Left lung (tissue), 14 donors: ENCODE measurements at places on chromosomes 11 and 22. TPM values are rescaled to one million over a fixed set of nuclear protein-coding genes. Genes with fewer than 3 reads are reported as not detected.

- peaks cover 18% of the 10 kb centered on the region for H3K4me1 ChIP-seq
- H3K27ac ChIP-seq, result no peak overlapping the region
- DNase-seq, result no peak
- no peaks in the 10 kb centered on the region for H3K27me3 ChIP-seq
- no peaks in the 10 kb centered on the region for H3K36me3 ChIP-seq
These were observed 5.7 kb upstream of the MYEOV start for GRCh38 chr11:69287968-69288882.

- no peaks in the 10 kb centered on the region for H3K36me3 ChIP-seq
- no peak overlapping the region for H3K27ac ChIP-seq
- no peak for DNase-seq
- peaks cover 35% of the 10 kb centered on the region for H3K4me1 ChIP-seq
- no peaks in the 10 kb centered on the region for H3K27me3 ChIP-seq
These were observed 8.8 kb upstream of the MB start for GRCh38 chr22:35625763-35626432.

- no peak overlapping the region for H3K27ac ChIP-seq
- no peak for DNase-seq
- no peaks in the 10 kb centered on the region for H3K27me3 ChIP-seq
- H3K4me3 ChIP-seq, result no peak overlapping the region
These were observed 28.0 kb downstream of the SLN start for GRCh38 chr11:107683807-107684206.

- peaks cover 3% of the 10 kb centered on the region for H3K4me1 ChIP-seq
- H3K36me3 ChIP-seq, result no peaks in the 10 kb centered on the region
- no peak for DNase-seq
These were observed 5.0 kb upstream of the RASL10A start for GRCh38 chr22:29320546-29320945.

- no peaks in the 10 kb centered on the region for H3K27me3 ChIP-seq
- no peak overlapping the region for H3K4me3 ChIP-seq
- H3K36me3 ChIP-seq, result no peaks in the 10 kb centered on the region
These were observed 49.3 kb upstream of the MPPED2 start for GRCh38 chr11:30635401-30635989.

GRCh38 chr22:19965771-19966709, 24.4 kb upstream of the TXNRD2 start:
- no peaks in the 10 kb centered on the region for H3K36me3 ChIP-seq
- no peaks in the 10 kb centered on the region for H3K27me3 ChIP-seq
- no peak overlapping the region for H3K4me3 ChIP-seq
- DNase-seq, result peak; percentile 54

DNA sequence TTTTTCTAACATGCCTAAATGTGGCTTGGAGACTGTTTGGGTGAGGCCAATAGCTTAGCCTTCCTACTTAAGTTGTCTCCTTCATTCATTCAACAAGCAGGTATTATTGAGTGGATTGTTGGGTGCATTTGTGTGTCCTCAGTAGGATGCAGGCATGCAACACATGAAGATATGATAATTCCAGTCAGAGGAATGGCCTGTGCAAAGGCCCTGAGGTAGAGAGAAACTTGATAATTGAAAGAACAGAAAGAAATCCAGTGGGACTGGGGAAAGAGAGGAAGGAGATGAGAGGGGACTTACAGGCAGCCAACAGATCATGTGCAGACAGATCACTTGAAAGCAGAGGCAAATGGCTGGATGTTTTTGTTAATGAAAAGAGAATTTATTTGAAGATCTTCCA, 15.3 kb upstream of the PRAME start:
- DNase-seq, result no peak
- no peaks in the 10 kb centered on the region for H3K36me3 ChIP-seq
- H3K4me3 ChIP-seq, result no peak overlapping the region
- H3K27me3 ChIP-seq, result peaks cover 14% of the 10 kb centered on the region

DNA sequence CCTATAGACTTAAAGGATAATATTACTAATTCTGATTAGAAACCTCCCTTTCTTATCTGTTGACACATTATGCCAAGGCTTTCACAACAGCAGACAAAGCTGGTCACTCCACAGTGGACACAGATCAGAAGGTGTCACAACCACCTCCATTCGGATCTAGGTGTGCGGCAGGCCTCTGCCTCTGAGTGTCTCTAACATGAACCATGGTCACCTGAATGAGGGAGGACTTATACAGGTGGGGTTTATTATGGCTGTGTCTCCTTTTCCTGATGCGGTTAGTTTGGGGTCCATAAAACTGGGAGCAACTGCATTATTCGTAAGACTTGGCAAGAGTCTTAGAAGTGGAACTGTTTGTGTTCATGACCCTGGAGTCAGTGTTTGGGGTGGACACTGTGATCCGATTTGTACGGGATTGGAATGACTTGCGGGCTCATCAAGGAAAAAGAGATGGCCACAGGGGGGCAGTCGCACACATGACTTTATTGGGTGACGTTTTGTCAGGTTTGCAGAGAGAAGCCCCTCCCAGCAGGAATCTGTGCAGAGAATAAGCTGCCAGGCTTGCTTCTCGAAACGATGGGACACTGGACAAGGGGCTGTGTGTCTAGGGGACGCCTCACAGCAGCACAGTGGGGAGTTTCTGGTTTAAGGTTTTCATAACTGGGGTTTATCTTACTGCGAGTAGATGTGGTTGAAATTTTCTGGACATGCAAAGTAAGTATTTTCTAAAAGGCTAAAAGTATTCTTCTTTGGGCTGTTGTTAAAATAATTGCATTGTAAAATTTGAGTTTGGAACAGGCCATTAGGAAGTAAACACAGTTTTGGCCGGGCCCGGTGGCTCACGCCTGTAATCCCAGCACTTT, 90.6 kb downstream of the GAB4 start:
- H3K36me3 ChIP-seq, result no peaks in the 10 kb centered on the region
- no peak for DNase-seq
- H3K27me3 ChIP-seq, result no peaks in the 10 kb centered on the region
- H3K4me3 ChIP-seq, result no peak overlapping the region
- H3K4me1 ChIP-seq, result no peaks in the 10 kb centered on the region

DNA sequence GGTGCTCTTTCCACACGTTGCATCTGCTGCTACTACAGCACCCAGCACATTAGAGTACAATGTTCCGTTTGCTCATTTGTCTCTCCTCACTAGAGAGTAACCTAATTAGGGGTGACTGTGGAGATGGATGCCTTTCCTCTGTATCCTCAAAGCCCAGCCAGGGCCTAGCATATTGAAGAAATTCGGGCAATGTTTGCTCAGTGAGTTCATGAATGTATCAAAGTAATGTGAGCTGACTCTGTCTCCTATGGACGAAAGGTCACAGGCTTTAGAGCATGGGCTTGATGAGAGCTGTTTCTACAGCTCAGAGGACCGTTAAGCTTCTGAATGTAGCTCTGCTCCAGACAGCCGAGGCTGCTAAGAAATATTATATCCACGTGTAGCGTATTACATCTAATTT, 67.5 kb downstream of the C11orf58 start:
- H3K4me1 ChIP-seq, result peaks cover 14% of the 10 kb centered on the region
- H3K27me3 ChIP-seq, result no peaks in the 10 kb centered on the region
- H3K36me3 ChIP-seq, result no peaks in the 10 kb centered on the region
- no peak overlapping the region for H3K4me3 ChIP-seq

DNA sequence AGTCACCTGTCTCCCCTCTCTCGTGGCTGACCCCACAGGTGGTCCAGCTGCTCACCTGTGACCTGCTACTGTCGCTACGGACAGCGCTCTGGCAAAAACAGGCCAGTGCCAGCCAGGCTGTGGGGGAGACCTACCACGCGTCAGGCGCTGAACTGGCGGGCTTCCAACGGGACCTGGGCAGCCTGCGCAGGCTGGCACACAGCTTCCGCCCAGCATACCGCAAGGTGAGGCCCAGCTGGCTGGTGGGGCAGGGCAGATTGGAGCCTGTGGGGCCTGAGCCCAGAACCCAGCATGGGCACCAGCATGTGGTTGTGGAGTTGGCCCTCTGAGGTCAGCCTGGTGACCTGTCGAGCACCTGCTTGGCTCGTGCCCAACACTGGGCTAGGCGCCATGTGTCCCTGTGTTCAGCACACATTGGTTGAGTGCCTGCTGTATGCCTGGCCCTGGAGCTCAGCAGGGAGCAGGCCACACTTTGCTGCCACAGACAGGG, 11.9 kb downstream of the SHISA8 start:
- H3K4me1 ChIP-seq, result peaks cover 4% of the 10 kb centered on the region
- no peaks in the 10 kb centered on the region for H3K27me3 ChIP-seq
- peaks cover 100% of the 10 kb centered on the region for H3K36me3 ChIP-seq
- no peak for DNase-seq
- no peak overlapping the region for H3K27ac ChIP-seq
- H3K4me3 ChIP-seq, result no peak overlapping the region

- no peak for DNase-seq
- H3K4me1 ChIP-seq, result peaks cover 5% of the 10 kb centered on the region
- peak overlapping the region; percentile 79 for H3K4me3 ChIP-seq
- H3K36me3 ChIP-seq, result no peaks in the 10 kb centered on the region
These were observed 422 bp downstream of the DENND6B start for GRCh38 chr22:50326225-50326955.

DNA sequence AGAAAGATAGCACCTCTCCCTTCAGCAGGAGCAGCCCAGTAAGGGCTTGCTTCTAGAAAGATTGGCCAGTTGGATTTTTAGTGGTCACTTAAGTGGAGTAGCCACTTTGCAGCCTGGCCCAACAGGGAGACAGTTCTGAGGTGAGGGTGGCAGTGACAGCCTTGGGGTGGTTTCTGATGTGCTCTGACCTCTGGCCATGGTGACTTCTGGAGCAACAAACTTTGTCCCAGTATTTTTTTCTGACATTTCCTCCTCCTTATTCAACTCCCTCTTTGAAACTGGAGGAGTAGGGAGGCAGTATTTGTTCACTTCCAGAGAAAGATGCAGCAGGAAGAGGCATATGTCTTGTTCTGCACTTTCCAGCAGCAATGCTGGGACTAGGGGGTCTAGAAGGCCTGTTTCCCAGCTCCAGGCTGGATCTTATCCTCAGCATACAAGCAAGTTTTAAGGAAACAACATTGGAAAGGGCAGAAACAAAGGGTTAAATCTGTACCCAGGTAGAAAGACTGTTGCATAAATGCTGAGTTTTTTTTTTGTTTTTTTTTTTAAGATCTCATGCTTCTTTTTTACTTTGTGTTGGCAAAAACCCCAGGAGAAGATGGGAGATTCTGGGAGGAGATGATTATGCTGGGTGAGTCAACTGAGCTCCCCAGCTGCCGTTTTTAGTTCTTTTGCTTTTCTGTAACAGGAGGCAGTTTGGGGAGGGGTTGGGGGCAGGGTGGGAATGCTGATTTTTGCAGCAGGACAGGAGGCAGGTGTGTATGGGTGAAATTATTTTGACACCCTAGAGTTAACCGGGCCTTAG, 37.2 kb downstream of the RCOR2 start:
- no peaks in the 10 kb centered on the region for H3K27me3 ChIP-seq
- H3K4me3 ChIP-seq, result no peak overlapping the region
- no peak for DNase-seq
- H3K27ac ChIP-seq, result no peak overlapping the region

GRCh38 chr11:14059491-14059890, 97.0 kb downstream of the SPON1 start:
- no peak overlapping the region for H3K27ac ChIP-seq
- no peak overlapping the region for H3K4me3 ChIP-seq
- H3K4me1 ChIP-seq, result no peaks in the 10 kb centered on the region
- H3K27me3 ChIP-seq, result no peaks in the 10 kb centered on the region

Gene MCHR1
- 0.23 TPM for total RNA-seq

Gene CASP5
- 0.50 TPM for total RNA-seq

Gene PHOX2A
- total RNA-seq, result not detected

Gene GSTP1
- total RNA-seq, result 790 TPM

Gene MUC2
- total RNA-seq, result not detected

Gene KCNA4
- total RNA-seq, result not detected

Gene JHY
- total RNA-seq, result 9.8 TPM

Gene CPT1B
- 20.0 TPM for total RNA-seq

Gene NCAM1
- 1.7 TPM for total RNA-seq
